ENCODE measurements at places on chromosomes 1 and 21. TPM values are rescaled to one million over a fixed set of nuclear protein-coding genes. Genes with fewer than 3 reads are reported as not detected.

Gene CD101
- 37.4 TPM for total RNA-seq

DNA sequence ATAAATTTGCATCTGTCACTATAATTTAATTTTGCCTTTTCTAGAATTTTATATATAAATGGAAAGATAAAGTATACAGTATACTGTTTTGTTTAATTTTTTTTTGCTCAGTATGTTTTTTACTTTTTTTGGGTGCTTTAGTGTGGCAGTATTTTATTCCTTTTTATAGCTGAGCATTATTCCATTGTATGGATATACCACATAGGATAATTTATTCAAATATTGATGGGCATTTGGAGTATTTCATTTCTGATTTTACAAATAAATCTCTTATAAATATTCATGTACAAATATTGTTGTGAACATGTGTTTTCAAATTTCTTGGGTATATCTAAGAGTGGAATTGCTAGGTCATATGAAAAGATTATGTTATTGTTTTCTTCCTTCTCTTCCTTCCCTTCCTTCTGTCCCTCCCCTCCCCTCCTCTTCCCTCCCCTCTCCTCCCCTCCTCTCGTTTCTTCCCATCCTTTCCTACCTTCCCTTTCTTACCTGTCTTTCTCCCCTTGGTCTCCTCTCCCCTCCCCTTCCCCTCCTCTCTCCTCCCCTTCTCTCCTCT is 18.5 kb downstream of the SLC35A3 start:
- no peak for DNase-seq

DNA sequence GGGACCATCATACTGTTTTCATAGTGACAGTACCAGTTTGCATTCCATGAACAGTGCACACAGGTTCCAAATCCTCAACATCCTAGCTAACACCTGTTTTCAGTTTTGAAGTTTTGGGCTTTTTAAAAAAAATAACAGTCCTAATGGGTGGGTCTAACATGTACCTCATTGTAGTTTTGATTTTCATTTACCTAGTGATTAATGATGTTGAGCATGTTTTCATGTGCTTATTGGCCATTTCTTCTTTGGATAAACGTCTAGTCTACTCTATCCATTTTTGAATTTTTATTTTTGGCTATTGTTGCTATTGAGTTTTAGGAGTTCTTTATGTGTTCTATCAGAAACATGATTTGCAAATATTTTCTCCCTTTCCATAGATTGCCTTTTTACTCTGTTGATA is 3.4 kb downstream of the GBP6 start:
- no peak for DNase-seq

DNA sequence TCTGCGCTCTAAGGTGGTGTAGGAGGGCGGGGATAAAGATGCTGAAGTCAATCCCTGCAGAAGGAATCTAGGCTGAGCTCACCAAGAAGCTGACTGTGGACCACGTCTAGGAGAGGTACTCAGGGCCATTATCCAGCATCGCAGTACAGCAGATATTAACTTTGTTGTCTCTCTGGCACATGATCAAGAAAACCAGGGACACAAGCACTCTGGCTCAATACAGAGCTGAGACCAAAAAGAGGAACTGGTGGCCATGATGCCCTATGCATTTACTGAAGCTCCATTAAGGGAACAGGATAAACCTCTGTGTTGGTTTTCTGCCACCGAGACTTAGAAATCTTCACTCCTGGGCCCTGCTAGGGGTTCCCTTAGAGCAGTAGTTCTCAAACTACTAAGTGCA is 38.0 kb upstream of the ANGPTL7 start:
- no peak for DNase-seq

DNA sequence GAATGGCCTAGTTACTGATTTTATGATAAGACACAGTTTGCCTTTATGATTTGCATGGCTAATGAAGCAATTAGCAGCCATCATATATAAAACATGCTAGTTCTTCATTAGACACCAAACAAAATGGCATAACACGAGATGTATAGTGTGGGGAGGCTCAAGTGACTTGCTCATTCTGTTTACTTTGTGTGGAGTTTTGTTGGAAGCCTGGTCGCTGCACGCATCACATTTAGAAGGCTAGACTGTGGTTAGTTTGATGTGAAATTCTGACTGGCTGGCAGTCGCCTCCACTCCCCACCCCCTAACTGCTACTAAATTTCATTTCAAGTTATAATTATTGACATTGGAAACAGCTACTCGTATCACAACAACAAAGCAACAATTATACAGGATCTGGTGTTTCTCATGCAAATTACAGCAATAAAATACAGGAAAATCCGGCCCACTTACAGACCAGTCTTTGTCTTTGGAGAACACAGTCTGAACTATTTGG is 356.1 kb downstream of the LMO4 start:
- DNase-seq = no peak

DNA sequence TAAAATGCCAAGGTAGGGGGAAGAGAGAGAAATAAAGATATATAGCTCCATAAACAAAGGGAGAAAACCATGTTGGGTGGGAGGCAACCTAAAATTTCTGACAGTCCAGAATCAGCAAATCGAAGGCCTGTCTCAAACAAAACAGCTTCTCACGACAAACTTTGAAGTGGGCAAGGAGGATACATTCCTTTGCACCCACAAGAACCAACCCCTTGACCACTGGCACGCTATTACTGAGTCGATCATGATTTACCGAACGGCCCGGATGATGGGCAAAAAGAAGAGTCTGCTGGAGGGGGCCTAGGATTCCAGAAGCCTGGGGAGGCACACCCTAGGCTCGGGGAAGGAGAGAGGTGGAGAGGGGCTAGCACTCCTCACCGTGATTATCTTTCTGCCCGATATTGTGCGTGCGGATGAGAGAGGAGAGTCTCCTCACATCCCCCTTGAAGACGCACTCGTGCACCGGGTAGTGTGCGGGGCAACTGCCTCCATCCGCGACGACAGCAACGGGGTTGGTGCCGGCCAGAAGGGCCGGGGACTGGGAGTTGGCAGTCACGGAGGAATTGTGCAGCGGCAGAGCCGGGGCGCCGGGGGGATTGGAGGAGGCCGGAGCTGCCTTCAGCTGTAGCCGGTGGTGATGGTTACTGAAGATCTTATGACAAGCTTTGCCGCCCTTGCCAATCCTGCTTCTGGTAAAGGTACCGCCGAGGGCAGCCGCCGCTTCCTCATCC is 756 bp downstream of the ANKRD13C start:
- no peak for DNase-seq

GRCh38 chr1:8910914-8911313 is 32.4 kb upstream of the ENO1 start:
- DNase-seq = no peak
